Right kidney (tissue), 9 donors: ENCODE measurements at places on chromosomes 7 and 10.
A peak's percentile ranks its signal among the peaks of the same experiment; 100 is the strongest.

DNA sequence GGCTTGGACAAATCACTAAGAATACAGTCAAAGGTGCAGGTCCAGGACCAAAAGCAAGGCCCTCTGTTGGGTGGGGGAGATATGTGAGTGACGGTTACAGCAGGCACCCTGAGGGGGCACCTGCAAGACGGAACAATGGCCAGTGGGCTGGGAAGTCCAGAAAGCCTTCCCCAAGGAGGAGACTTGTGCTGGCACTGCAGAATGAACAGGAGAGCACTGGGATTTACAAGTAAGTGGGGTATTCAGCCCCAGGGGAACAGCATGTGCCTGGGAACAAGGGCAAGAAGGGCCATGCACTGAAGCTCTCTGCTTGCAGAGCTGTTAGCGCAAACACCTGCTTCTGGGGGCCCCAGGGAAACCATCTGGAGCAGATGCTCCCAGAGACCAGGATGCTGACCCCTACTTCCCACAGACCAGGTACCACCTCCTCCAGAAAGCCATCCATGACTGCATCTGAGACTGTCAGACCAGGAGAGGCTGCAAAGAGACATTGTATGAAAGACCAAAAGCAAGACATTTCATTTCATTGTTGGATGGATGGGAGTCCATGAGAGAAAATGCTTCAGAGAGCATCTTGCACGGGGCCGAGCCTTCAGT, 24.6 kb upstream of the ZMIZ1 start:
- no peak for DNase-seq

DNA sequence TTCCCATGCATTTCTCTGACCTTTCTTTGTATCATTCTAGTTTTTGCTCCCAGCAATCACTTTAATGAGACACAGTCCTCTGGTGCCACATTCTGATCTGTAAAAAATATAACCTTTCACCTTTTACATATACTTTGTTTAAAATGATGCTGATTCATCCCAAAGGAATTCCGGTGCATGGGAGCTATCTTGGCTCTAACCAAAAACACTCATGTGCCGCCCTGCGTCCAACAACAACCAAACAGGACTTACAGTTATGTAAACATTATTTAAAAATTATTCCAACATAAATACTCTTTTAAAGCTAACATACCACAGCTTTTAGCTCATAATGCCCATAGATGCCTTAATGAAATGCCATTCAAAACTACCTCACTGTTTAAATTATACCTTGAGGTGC, 7.7 kb upstream of the OPALIN start:
- DNase-seq, result no peak

- peak; percentile 46 for DNase-seq
These were observed 246.1 kb downstream of the KLF6 start for GRCh38 chr10:3538656-3539531.

DNA sequence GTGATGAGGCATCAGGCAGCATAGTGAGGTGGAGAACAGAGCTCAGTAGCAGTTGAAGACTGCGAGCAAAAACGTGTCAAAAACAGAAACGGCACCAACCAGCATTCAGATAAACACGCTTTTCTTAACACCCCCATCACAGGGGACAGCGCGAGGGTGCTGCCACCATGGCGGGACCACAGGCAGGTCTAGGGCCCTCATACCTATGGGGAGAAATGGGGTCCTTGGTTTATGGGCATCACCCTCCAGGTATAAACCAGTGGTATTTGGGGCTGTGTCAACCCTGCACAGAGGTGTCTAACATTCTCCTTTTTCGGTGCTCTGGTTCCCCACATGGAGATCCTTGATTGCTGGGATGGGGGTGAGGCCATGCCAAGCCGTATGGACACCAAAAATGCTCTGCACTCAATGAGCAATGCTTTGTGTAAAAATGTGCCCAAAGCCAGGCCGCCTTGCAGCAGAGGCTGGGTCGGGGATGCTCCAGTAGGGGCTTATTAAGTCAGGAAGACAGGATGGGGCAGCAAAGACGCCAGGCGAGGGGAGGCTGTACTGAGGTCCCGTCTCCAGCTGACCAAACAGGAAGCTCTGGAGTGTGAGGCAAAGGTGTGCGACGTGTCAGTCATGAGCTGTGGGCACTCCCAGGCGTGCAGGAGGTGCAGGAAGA, 191.5 kb downstream of the WDR37 start:
- no peak for DNase-seq

GRCh38 chr7:132932296-132933071, 149.4 kb downstream of the CHCHD3 start:
- no peak for DNase-seq

DNA sequence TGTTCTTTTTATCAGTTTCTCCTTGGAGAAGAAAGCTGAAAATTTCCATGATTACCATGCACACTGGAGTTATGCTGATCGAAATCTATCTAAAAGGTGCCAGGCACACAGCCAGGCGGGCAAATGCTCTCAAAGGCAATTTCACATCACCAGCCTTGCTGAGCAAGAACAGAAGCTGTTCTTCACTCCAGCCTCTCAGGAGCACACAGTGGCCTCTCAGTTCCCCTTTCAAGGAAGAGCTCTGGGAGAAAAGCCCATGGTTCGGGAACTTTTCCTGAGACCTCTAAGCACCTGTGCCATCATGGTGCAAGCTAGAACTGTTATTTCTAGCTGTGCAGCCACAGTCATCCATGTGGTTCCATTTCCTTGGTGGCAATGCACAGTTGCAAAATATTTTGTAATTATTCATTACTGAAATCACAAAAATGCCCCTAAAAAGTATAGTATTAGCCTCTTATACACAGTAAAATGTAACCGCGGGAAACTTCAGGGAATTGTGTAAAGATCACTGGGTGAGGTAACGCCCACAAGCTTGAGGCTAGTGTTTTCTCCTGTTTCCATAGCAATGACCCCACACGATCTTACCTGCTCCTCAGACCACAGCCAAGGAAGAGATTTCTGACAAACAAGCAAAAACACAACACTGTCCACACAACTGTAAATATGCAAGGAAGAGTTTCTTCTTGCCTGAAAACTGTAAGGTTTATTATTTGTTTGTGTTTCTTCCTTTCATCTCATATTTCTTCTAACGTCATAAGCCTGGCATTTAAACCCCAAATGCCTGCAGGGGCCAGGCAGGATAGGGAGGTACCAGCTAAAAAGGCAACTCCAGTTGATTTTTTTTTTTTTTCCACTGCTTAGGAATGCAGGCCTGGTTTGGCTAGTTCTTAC, 121.2 kb downstream of the FAM107B start:
- DNase-seq, result peak; percentile 57

GRCh38 chr10:119409906-119410305, 132.6 kb downstream of the RGS10 start:
- DNase-seq, result peak; percentile 71

- peak; percentile 49 for DNase-seq
These were observed 1.3 kb downstream of the LDB1 start for GRCh38 chr10:102118867-102119266.
